ENCODE measurements at places on chromosomes 7 and 10.

GRCh38 chr10:87538092-87539015 lies 33.7 kb downstream of the MINPP1 start:
- DNase-seq, result no peak

- DNase-seq, result no peak
Observed at GRCh38 chr10:50431791-50432190, 180.5 kb upstream of the ASAH2 start.

DNA sequence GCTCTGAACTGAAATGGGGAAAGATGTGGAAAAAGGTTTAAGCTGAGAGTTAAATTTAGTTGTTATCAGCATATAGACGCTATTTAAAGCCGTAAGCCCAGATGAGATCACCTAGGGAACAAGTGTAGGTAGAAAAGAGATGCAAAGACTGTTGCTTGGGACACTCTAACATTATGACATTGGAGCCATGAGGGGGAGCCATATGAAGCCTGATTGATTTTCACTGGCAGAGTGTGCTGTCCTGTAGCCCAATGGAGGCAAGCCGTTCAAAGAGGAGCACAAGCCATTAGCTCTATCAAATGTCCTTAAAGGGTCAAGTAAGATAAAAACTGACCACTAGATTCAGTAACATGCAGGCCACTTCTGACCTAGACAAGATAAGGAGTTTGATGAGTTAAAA lies 223.3 kb downstream of the TWIST1 start:
- no peak for DNase-seq

- DNase-seq, result no peak
Observed at GRCh38 chr7:19982841-19983835, 209.7 kb upstream of the TMEM196 start.

DNA sequence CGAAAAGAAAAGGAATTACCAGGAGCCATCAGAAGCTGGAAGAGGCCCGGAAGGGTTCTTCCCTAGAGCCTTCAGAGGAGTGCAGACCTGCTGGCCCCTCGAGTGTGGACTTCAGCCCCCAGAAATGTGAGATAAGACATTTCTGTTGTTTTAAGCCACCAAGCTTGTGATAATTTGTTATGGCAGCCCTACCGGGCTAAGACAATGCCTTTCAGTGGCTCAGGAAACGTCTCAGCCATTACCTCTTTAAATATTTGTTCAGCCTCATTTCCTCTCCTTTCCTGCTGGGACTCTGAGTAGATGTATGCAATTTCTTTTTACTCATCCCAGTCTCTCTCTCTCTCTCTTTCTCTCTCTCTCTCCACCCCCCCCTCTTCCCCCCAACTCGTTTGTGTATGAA lies 174.7 kb upstream of the GRB10 start:
- DNase-seq, result no peak

GRCh38 chr7:122944682-122945303 lies 50.7 kb downstream of the TAS2R16 start:
- no peak for DNase-seq

- no peak for DNase-seq
Observed at GRCh38 chr7:73437091-73437490, 3.5 kb downstream of the FZD9 start.

DNA sequence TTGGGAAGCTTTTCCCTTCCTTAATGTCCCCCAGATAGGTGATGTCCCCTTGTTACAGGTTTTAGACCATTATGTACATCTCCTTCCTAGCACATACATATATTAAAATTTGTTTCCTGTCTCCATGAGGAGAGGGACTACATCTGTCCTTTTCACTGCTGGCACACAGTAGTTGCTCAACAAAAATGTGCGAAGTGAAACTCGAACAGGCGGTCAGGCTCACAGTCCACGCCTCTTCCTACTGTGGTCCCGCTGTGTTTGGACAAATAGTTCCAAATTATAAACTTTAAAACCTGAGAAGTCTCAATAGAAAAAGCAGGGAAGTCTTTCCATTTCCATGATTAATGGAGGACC lies 1.2 kb upstream of the HHEX start:
- DNase-seq, result no peak

GRCh38 chr10:124626759-124627380 lies 117.3 kb downstream of the FAM53B start:
- DNase-seq, result no peak

DNA sequence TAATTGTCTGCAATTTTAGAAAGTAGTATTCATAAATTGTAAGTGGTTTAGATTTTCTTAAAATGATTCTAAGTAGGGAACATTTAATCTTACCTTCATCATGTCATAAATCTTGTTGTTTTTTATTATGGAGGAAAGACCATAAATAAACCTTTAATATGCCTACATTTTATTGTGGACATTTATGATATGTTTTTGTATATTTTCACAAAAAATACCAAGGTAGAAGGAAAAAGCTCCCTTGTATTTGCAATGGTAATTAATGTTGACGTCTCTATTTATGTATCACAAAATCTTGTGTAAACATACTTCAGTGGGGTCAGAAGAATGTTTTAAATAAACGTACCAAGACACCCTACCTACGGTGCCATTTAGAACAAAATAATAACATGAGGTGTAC lies 155.7 kb upstream of the FAM171A1 start:
- DNase-seq, result no peak

- DNase-seq, result no peak
Observed at GRCh38 chr10:11286261-11286852, 268.7 kb downstream of the CELF2 start.

DNA sequence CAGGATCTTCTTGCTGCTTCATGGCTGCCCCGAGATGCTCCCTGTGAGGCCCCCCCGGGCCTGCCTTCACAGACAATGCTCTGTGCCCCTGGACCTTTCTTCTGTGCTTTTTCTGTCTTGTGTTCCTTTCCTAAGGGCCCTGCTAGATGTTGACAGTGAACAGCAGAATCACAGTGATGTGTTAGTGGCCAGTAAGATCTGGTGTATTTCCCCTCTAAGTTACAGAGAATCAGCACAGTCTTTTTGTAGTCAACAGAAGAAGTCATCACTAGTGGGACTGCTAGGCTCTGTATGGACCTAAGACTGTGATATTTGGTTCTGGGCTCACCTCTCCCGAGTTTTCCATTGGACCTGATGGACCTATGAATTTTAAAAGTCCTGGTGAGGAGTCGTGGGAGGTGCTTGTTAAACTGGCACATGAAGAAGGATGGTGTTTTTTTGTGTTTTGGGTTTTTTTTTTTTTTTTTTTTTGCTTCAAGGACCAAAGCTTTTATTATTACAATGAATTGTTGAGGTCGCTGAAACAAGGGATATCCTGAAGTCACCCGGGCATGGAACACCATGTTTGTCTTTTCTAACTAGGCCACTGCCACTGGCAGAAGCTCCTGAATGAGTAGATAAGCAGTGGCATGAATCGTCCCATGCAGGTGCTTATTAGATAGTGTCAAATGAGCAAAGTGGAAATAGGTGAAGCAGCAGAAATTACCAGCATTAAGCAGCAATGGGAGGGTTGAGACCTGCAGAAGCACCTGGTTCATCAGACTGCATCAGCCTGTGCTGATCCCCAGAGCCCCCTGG lies 194.8 kb downstream of the CELF2 start:
- DNase-seq, result no peak

- DNase-seq, result no peak
Observed at GRCh38 chr10:96287392-96288105, 16.2 kb upstream of the BLNK start.

DNA sequence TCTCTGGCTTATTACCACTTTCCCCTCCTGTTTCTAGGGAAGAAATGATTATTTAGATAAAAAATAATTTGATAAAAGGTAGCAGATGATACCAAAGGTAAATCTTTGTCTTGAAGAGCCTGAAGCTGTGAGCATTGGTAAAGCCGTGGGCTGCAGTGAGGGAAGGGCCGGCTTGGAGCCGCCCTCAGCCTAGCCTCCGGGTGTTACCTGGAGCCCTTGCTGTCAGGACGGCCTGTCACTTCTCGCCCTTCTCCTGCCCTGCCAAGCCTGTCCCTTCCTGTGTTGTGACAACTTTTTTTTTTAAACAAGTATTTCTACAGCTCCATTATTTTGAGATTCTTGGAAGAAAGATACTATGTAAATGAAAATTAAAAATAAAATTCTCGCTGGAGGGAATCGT lies 7.0 kb downstream of the CUX1 start:
- DNase-seq, result no peak

Measured in stimulated activated CD8-positive, alpha-beta memory T cell treated with anti-CD3 and anti-CD28 coated beads, Interleukin-7, amount 100 ng/mL, for 1 hour (primary cell).